Breast epithelium (tissue), 4 donors: ENCODE measurements at places on chromosomes 5 and 9. TPM values are rescaled to one million over a fixed set of nuclear protein-coding genes. Genes with fewer than 3 reads are reported as not detected.

GRCh38 chr5:165057145-165057544 lies 1551.7 kb downstream of the MAT2B start:
- DNase-seq = no peak

- no peak for DNase-seq
These were observed 228.9 kb upstream of the CD180 start for GRCh38 chr5:67425514-67425913.

Gene ADAMTS6
- total RNA-seq = 1.4 TPM

GRCh38 chr5:111722140-111722539 lies 34.9 kb downstream of the NREP start:
- DNase-seq = no peak

- DNase-seq = no peak
These were observed 37.5 kb downstream of the ZNF618 start for GRCh38 chr9:113913426-113914195.

DNA sequence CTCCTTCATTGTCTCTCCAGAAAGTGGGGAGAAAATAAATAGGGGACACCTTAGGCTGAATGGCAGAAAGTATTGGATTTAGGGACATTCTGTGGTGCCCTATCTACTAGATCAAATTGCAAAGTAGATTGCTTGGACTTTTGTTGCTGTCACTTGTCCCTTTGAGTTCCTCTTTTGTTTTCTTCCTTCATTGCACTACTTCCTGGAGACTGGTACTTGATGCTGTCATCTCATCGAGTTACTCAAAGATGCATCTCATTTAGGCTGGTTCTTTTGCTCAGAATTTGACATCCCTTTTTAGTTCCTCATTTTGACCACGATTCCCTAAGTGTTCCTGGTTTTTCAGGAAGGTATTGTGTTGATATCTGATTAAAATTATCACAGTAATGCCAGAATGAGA lies 137.6 kb downstream of the ADGRV1 start:
- no peak for DNase-seq

DNA sequence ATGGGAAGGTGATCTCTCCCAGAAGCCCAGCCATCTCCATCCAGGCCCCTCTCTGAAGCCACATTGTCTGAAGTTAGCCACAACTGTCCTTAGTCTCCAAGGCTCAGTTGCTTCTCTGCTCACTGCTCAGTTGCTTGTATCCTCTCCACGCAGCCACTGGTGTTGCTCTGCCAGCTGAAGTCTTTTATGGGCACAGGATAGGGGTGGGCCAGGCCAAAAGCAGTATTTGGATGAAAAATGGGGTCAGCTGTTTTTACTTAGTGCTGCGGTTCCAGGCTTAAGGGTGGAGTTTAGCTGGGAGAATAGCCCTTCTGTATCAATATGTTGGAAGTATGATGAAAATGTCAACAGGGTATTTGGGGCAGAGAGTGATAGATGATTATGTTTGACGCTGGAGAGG lies 168.8 kb upstream of the PPP1R2B start:
- no peak for DNase-seq
